NCI-H187 treated with DMSO at 0.1 percent for 48 hours (cell line): ENCODE measurements at places on chromosomes 1 and 21.

DNA sequence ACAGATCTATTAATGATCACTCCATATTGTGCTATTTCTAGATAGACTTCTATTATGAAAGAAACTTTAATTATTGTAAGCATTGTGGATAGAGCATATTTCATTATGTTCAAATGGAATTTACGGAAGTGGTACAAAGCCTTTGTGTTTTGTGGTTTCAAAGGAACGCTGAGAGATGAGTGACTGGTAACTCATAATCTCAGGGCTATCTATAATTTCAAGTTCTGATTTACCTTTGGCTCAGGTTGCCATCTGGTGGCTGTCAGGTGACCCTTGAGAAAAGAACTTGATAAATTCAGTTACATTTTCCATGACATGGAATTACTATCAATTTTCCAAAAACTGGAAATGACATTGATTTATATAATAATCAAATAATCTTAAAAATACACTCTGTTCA is 12.2 kb downstream of the NTNG1 start:
- DNase-seq: no peak

DNA sequence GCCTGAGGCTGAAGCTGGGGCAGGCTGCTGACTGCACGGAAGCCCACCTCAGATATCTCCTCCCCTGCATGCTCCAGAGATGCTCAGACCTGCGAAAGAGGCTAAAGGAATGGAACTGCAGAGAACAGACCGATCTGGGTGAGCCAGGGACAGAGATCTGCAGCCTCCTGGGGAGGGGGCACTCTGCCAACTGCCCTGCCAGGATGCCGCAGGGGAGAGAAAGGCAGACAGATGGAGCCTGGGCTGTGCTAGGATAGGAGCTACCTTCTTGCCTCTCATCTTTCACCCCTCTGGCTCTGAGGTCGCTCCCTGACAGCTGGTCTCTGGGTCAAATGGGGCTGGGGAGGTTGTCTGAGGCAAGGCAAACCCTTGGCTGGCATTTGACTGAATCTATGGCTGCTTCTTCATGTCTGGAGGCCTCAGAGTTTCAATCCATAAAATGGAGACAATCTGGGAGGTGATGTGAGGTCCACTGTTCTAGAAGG is 238.2 kb downstream of the GRIK3 start:
- DNase-seq: no peak

DNA sequence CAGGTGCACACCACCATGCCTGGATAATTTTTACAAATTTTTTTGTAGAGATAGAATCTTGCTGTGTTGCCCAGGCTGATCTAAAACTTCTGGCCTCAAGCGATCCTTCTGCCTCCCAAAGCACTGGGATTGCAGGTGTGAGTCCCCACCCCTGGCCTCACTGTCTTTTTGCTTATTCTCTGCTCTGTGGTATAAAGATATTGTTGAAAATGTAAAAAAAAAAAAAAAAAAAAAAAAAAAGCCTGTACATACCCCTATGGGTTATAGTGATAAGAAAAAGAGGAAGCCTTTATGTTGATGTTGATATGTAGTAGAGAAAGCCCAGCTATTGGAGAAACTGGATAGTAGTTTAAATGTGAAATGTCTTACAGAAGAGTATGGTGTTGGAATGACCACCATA is 125.8 kb downstream of the XPR1 start:
- DNase-seq: no peak

- DNase-seq: no peak
These were observed 5.4 kb downstream of the PEA15 start for GRCh38 chr1:160210561-160210960.
